ENCODE measurements at places on chromosomes 11 and 22.

- DNase-seq, result no peak
Observed at GRCh38 chr22:19898145-19898544, 43.4 kb upstream of the COMT start.

DNA sequence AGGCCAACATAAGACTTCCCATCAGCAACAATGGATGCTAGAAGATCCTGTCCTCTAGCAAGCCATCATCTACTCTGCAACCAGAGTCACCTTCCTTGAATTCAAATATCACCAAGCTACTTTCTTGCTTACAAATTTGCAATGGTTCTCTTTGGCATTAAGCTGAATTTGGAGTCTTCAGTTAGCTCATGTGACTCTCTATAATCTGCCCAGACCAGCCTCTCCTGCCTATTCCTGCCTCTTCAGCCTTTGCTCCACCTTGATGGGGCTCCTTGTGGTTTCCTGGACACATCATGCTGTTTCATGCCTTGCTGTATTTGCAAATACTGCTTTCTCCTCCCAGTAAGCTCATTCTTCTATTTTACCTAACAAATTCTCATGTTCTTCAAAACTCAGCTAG is 82.3 kb downstream of the RASSF10 start:
- no peak for DNase-seq

DNA sequence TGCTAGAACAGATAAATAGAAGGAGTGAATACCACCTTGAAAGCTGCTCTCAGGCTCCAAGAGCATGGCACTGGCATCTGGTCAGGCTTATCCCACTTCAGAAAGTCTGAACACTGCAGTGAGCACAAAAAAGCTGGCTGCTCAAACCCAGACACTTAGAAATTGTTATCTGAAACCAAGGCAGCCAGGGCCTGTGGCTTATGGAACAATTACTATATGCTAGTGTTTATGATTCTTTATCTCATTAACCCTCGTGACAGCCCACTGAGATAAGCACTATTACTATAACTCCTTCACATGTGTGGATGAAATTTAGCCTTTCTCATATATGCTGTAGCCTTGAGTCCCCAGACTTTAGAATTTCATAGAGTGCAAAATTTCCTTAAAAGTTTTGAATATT is 400.2 kb downstream of the RAB38 start:
- no peak for DNase-seq

GRCh38 chr11:13043912-13044628 is 35.0 kb downstream of the RASSF10 start:
- DNase-seq, result no peak

- DNase-seq, result no peak
Observed at GRCh38 chr11:59918480-59918879, 19.8 kb upstream of the OOSP1 start.

GRCh38 chr22:24855794-24856193 is 49.8 kb downstream of the SGSM1 start:
- DNase-seq, result no peak

GRCh38 chr11:106477776-106478175 is 400.3 kb downstream of the AASDHPPT start:
- DNase-seq, result no peak

DNA sequence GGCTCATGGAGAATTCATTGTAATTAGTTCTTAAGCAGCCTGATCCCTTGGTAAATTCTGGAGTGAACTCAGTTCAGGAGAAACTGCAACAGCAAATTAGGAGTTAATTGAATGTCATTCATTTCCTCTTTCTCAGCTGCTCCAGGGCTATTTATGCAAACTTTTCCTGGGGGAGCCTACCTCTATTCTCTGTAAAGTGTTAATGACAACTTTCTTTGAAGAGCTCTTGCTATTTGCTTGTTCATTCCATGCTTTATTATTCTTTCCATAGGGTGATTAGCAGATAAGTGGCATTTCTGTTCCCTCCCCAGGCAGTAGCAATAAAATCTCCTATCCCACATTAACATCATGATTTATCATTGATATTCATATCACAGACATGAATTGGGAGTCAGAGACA is 267.6 kb upstream of the DDI1 start:
- DNase-seq, result no peak

GRCh38 chr22:49779211-49779610 is 48.5 kb downstream of the BRD1 start:
- DNase-seq, result no peak
